NCI-H226 (cell line): ENCODE measurements at places on chromosomes 12 and 14.

DNA sequence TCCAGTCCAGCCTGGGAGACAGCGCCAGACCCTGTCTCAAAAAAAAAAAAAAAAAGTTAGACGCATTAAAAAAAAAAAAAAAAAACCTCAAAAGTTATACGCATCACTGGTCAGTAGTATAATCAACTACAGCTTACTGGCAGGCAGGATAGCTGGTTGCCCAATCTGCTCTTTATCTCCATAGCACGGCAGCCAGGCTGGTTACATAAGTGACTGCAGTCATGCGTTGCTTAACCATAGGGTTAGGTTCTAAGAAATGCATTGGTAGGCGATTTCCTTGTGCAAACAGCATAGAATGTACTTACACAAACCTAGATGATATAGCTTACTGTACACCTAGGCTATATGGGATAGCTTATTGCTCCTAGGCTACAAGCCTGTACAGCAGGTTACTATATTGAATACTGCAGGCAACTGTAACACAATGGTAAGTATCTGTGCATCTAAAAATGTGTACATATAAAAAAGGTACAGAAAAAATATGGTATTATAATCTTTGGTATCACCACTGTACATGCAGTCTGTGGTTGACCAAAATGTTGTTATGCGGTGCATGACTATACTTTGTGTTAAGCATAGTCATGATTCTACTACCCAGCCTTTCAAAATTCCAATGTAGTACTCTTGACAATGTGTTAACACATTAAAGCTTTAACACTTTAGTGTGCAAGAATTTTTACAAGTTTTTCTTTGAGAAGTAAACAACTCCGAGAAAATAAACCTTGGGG lies 8.1 kb downstream of the L2HGDH start:
- DNase-seq = peak; percentile 83

DNA sequence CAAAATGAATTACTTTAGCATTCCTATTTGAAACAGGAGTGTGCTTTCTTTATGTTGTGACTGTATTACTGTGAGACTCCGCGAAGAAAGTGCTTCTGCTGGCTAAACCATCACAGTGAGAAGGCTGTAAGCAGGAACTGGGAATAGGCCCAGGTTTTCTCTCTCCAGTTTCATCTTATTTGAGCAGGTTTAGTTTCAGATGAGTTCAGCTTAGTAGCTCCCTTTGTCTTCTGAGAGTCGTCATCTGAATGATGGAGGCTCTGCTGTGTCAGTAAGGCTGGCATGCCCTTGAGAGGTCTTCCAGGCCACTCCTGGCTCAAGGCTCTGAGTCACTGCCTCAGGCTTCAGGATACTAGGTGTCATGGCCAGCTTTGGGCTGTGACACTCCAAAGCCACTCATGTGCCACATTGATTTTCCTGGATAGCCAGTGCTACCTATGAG lies 205.6 kb upstream of the RGS6 start:
- DNase-seq = no peak

DNA sequence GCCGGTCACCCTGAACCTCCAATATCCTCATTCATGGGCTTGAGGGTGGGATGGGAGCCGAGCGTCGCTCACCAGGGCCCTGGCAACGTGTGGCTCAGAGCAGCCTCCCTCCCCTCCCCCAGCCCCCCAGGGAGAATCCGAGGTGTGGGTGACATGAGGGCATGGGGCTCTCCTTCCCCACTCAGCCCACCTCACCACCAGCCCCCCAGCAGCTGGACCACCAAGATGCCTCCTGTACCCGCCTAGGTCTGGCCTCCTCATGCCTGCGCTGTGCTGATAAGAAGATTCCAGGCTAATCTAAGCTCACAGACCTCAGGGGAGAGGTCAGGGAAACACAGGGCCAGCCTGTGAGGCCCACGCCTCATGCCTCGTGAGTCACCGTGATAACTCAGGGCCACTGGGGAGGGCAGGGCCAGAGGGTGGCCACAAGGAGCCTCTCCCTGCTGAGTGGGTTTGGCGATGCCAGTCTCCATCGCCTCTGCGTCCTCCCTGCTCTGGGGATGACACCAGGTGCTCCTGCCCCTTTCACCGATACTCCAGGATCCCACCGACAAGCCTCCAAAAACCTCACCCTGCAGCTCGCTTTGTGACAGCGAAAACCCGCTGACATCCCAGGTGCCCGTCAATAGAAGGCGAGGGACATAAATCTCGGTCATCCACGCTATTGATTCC lies 56.9 kb downstream of the TESC start:
- DNase-seq = peak; percentile 84

DNA sequence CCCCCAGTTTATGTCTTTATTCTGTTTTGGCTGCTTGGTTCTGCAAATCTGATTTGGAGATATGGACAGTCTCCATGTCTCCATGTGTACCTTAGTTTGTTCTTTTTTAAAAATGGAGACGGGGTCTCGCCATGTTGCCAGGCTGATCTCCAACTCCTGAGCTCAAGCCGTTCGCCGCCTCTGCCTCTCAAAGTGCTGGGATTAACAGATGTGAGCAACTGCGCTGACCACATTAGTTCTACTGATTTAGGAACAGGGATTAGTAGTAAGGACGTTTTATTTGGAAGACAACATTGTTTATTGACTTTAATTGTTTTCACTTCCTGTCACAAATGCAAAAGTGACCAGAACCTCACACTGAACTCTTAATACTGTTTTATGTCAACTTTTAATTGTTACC lies 14.7 kb downstream of the AEBP2 start:
- DNase-seq = no peak

DNA sequence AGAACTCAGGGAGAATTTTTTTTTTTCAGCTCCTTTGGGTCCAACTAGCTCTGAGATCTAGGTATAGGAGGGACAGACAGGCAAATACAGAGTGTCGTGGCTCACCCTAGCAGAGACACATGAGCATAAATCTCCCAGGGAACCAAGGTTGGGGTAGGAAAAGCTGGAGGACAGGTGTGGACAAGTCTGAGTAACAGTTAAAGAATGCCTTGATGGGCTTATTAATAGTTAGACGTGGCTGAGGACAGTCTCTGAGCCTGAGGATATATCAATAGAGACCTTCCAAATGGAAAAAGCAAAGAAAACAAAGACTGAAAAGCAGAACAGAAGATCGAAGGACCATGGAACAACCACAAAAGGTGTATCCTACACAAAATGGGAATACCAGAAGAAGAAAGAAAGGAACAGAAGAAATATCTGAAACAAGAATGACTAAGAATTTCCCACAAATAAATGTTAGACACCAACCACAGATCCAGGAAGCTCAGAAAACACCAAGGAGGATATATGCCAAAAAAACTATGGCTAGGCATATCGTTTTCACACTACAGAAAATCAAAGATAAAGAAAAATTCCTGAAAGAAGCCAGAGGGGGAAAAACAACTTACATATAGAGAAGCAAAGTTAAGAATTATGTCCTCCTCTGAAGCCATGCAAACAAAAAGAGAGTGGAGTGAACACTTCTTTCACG lies 80.9 kb downstream of the PTPRB start:
- DNase-seq = no peak

GRCh38 chr14:81018684-81019083 lies 63.3 kb downstream of the TSHR start:
- no peak for DNase-seq

DNA sequence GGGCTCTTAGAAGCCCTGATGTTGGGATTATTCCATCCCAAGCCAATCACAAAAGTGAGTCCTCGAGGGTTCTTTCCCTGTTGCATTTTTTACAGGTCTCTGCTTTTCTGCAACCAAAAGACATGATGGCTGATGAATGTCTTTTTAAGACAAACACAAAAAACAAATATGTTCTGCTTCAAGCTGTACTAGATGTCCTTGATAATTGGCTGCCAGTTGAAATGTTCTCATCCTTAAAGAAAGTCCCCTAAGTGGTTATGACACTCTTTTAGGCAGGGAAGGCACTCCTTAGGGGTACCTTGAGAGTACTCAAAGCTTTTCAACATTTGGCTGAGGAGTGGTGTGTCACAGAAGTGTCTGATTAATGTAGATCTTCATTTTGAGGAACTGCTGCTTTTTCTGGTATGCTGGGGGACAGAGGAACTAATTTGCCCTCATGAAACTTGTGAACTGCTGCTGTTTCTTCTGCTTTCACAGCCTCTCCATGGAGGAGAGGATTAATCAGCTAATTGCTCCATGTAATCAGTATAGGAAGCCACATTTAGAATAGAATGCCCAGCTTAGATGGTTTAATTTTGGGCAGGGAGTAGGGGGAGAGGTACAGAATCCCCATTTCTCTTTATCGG lies 22.8 kb upstream of the IGF1 start:
- DNase-seq = no peak

DNA sequence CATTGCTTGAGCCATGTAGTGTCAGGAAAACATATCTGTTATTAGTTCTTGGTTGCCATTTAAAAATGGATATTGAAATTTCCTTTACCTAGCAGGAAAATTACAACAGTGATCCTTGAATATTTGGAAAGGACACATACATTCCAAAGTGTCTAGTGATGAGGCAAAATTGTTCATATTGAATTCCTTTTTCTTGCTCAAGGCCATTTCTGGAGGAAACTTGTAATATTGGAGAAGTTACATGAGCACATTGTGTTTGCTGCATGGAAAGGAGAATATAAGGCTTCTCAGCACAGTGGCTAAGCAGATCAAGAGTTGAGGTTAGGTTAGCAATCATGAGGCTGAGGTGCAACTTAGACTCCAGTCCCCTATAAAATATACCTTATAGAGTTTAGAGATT lies 121.9 kb downstream of the PDE3A start:
- no peak for DNase-seq

GRCh38 chr14:72129291-72129690 lies 197.1 kb downstream of the RGS6 start:
- DNase-seq = no peak

GRCh38 chr12:25771041-25771440 lies 187.4 kb upstream of the RASSF8 start:
- DNase-seq = no peak

GRCh38 chr14:90534091-90534837 lies 137.4 kb downstream of the CALM1 start:
- peak; percentile 39 for DNase-seq

DNA sequence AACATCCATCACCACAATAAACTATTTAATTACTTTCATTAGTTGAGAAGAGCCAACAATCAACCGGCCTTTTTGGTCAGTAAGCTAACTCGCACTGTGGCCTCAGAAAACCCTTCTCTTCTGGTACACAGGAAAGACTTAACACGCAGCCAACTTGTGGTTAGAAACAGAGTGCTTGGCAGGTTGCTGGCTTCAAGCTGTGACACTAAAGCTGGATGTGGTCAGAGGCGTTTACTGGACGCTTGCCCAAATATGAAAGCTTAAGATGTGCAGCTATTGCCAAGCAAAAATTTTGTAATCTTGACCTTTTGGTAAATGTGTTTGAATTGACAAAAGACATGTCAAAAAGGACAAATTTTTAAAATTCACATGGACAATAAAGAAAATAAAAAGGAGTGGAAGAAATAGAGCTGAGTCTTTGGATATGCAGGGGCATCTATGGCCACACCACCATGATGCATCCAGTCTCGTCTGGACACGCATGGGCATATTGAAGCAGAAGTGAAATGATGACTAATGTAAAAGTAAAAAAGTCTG lies 2.6 kb upstream of the KLRK1 start:
- peak; percentile 78 for DNase-seq

DNA sequence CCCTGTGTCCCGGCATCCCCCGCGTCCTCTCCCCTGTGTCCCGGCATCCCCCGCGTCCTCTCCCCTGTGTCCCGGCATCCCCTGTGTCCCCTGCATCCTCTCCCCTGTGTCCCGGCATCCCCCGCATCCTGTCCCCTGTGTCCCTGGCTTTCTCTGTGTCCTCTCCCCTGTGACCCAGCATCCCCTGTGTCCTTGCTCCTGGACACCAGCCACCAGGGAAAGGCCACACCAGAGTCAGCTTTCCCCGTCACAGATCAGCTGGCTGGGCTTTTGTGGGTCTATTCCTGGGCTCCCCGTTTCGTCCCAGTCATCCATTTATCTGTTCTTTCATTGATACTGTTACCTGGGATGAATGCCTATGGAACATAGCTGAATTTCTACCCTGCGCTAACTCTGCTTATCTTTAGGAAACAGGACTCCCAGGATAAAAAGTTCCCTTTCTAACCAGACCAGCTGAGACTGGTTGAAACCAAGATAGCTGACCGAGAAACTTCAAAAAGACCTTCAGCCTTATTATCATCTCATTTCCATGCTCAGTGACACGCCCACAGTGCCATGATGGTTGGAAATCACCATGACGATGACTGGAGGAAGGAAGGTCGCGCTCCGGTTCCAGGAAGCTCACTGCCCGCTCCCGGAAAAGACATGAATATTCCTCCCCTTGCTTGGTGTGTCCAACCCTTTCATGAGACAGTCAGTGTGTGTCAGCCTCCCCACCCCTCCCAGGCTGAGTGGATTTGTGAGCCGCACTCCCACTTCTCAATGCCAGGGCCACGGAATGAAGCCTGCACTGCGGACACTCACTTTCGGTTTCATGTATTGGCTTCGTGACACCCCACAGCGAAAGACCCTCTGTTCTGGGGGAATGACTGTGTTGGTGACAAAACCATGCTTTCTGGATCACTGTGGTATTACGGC lies 276.4 kb upstream of the SFSWAP start:
- no peak for DNase-seq

DNA sequence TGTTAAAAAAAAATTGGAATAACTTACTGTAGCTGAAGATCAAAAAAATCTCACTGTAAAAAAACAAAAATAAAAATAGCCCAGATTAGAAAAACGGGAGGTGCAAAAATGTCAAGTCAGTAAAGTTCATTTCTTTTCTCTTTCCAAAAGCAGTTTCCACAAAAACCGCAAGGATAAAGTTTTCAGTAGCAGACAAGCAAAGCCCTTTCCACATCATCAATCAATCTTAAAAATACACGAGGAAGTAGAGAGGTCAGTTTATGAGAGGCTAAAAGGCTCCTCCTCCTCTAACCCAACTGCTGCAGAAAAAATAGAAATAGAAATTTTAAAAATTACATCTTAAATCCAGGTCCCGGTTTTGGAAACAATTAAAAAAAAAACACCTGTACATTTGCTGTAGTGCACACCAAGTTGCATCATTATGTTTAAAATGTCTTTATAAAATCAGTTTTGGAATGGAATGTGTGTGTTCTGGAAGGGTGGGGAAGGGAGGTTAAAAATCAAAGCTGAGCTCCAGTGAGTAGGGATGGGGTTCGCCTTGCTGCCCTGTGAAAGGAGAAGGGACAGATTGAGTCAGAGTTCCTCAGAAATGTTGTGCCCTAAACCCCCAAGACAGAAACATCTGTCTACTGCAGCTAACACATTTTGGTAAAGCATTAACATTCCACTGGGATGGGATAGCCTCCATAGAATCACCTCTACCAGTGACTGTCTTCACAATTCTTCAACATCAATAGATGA lies 5.8 kb downstream of the HNRNPC start:
- DNase-seq = no peak

DNA sequence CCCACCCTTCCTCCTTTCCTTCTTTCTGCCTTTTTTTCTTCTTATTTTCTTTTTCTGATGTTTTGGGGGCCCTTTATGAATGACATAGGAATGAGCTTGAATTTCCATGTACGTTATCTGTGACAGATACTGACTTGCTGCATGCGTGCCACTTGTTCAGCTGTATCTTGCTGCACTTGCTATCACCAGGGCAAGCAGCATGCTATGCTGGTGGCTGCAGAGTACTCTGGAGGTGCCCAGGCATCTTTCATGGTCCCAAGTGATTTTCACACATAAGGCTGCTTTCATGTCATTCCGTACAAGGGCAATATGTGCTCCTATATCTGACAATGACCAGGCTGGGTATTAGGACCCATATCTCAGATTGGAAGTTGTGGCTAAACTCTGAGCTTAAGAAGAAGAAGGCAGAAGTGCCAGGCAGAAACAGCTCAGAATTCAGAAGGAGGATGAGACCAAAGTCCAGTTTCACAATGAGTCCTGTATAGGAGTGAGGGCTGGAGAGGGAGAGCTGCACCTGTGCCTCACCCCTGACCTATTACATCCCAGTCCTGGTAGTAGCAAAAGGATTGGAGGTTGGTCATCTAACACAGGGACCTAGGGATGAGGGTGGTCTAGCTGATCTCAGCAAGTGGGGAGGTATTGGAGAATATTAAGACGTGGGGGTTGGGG lies 299.0 kb upstream of the DDHD1 start:
- no peak for DNase-seq
